ENCODE measurements at places on chromosomes 16 and 17. TPM values are rescaled to one million over a fixed set of nuclear protein-coding genes. Genes with fewer than 3 reads are reported as not detected.

CCDC154 gene
- total RNA-seq: 2.1 TPM

KRT28 gene
- total RNA-seq: not detected

ABCC3 gene
- total RNA-seq: 22.9 TPM

IL32 gene
- total RNA-seq: 2.2 TPM

ZNF423 gene
- not detected for total RNA-seq
